Astrocyte (in vitro differentiated cells and primary cell): ENCODE measurements at places on chromosomes 12 and 14.

DNA sequence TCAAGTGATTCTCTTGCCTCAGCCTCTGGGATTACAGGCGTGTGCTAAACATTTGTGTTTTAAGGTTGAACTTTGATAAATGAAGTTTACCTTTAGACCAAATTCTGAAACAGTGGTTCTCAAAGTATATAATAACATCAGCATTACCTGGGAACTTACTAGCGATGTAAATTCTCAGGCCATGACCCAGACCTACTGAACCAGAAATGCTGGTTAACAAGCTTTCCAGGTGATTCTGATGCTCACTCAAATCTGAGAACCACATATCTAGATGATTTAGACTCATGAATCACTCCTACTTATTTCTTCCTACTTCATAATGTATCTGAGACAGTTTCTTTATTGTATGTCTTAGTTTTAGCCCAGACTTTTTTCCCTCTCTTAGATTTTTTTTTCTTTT, 43.6 kb downstream of the RAD51B start:
- no peak for DNase-seq

- no peak for DNase-seq
These were observed 20.8 kb upstream of the HSPB8 start for GRCh38 chr12:119157978-119158377.

GRCh38 chr14:58836303-58836974, 198.7 kb downstream of the DACT1 start:
- peak; percentile 30 for DNase-seq

GRCh38 chr12:30942486-30942885, 15.9 kb downstream of the TSPAN11 start:
- no peak for DNase-seq

GRCh38 chr12:84492351-84492883, 420.2 kb downstream of the SLC6A15 start:
- DNase-seq, result no peak

GRCh38 chr14:98906123-98906995, 365.6 kb downstream of the BCL11B start:
- DNase-seq, result peak; percentile 23

DNA sequence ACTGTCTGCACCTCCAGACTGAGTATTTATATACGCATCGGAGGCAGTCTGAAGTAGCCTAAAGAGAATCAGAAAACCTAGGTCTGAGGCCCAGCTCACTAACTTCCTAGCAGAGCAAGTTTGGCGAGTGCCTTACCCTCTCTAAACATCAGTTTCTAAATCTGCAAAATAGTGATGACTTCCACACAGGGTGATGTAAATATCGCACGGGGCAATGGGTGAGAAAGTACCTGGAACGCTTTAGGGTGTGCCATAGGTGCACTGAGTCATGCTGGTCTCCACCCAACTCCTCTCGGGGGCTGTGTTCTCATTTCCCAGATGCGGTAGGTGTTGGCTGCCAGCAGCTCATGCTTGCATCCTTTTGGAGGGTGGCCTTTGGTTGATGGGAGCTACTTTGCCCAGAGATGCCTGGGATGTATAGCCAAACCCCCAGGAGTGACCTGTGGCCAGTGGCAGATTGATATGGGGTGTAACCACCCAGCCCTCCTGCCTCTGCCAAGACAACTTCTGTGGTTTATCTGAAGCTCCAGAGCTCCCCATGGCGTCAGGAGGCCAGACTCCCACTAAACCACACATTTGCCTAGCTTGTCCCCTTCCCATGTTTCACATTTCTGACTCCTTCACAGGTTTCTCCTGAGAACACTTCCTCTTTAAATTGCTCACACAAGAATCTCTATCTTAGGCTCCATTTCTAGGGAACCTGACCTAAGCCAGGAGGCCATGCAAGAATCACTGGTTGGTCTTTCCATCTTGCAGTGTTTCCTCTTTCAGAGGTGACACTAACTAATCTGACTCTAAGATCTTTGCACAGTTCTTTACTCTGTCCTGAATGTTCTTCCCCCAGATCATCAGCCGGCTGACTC, 62.0 kb upstream of the TUNAR start:
- no peak for DNase-seq

DNA sequence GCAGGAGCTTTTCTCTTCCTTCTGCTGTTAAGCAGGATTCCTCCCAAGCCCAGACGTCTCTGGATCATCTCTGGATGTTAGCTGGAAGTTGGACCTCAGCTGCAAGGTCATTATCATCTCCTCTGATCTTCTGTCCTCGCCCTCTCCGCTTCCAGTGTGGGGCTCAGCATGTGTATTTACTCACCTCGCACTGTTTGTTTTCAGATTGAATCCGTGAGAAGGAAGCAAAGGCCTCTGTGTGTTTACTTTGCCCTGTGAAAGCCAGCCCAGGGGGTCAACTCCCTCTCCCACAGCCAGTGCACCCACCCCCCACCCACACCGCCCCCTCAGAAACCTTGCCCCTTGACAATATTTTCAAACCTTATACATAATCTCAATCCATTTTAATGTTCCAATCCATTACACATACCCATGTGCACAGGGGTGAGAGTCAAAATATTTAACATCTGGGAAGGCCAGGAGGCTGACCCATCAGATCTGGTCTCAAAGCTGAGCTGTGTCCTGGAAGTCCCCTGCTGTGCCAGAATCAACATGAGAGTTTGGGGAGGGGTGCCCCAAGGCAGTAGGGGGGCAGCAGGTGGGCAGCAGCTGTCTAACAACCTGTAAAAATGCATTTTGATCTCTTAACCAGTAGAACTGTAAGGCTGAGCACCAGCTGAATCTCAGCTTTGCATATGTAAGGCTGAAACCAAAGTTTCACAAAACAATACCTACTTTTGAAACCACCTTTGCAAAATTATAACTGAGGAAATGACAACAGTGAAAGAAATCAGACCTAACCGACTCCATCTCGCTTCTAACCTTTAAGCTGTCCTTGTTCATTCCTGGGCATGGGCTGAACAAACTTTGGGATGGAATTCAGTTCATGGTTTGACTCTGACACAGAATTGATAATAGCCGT, 157.9 kb downstream of the ZNF664 start:
- DNase-seq, result no peak

DNA sequence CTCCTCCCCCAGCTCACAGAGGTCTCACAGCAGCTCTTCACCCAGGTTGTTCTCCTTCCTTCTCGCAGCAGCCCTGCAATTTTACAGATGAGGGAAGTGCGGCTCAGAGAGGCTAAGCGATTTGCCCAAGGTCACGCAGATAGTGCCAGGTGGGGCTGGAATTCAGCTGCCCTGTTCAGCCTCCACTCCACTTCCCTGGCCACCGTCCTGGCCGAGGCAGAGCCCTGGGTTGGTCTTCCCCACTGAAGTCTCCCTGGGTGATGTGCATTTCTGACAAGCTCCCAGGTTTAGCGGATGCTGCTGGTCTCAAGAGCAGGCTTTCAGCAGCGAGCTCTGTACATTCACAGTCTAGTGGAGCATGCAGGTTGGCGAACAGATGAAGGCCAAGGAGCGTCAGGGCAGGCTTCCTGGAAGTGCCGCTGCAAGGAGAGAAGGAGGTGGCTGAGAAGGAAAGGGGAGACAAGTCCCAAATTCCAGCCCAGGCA, 28.9 kb upstream of the EML1 start:
- DNase-seq, result no peak

DNA sequence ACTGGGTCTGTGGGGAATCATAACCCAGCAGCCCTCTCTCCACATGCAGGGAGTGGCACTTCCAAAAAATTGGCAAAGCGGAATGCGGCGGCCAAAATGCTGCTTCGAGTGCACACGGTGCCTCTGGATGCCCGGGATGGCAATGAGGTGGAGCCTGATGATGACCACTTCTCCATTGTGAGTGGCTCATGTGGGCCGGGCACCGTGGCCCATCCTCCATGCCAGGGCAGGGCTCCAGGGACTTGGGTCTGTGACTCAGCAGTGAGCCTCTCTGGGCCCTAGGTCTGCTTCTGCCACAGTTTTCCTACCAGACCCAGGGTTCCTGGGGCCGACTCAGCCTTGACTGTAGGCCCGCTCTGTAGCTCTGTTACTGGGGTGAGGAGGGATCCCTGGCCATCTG, 2.2 kb downstream of the NPFF start:
- peak; percentile 45 for DNase-seq
